ENCODE measurements at places on chromosomes 6 and 20. TPM values are rescaled to one million over a fixed set of nuclear protein-coding genes. Genes with fewer than 3 reads are reported as not detected.

- DNase-seq, result no peak
- H3K27me3 ChIP-seq, result no peaks in the 10 kb centered on the region
Measured at GRCh38 chr6:152221806-152222628, 414.5 kb downstream of the ESR1 start.

DNA sequence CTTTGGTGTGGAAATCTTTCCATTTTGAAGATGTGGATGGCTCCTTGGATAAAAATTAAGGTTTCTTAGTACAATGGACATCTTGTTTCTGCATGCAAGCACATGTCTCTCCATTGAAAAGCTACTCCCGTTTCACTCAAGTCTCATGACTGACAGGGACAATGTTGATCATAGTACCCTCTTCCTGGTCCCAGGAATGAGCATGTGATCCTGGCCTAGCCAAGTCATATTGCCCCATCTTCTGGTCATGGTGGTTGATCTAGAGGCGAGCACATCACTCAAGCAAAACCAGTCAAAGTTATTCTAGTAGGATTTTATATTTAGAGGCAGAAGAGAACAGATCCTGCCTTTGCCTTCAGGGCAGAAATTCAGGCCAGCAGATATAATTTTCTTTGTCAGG, 12.2 kb upstream of the CBLN4 start:
- DNase-seq, result no peak
- no peaks in the 10 kb centered on the region for H3K27me3 ChIP-seq
- no peaks in the 10 kb centered on the region for H3K4me1 ChIP-seq
- no peak overlapping the region for H3K4me3 ChIP-seq
- H3K27ac ChIP-seq, result no peak overlapping the region

DNA sequence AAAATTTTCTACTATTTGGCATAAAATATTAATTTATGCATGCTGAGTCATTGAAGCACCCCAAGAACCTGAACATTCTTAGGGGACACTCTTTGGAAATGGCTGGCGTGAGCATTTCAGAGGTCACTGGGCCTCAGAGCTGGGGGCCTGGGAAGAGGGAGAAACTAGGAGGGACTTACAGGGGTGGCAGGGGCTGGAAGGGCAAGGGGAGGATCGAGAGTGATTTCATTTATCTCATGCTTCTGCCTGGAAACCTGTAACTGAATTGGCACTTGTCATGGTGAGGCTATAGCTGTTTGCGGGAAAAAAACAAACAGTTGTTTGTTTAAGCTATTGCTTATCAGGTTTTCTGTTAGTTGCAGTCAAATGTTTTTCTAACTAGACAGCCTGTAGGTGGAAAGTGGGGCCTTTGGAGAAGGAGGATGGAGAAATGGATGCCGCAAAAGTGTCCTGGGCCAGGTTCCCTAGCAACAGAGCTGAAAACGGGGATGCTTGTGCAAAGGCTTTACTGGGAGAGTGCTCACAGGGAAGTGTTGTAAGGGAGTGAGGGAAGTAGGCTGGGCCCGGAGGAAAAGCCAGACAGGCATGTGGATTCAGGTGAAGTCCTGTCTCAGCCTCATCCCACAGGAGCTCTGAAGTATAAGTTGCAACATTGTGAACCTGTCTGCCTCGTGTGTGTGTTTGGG, 36.4 kb upstream of the KAT14 start:
- no peaks in the 10 kb centered on the region for H3K4me1 ChIP-seq
- H3K4me3 ChIP-seq, result no peak overlapping the region
- no peaks in the 10 kb centered on the region for H3K36me3 ChIP-seq
- H3K27me3 ChIP-seq, result peaks cover 15% of the 10 kb centered on the region

GRCh38 chr6:164419099-164419498, 890.3 kb downstream of the C6orf118 start:
- no peak overlapping the region for H3K4me3 ChIP-seq
- no peaks in the 10 kb centered on the region for H3K4me1 ChIP-seq
- peak; percentile 6 for DNase-seq
- no peak overlapping the region for H3K27ac ChIP-seq
- no peaks in the 10 kb centered on the region for H3K27me3 ChIP-seq

DNA sequence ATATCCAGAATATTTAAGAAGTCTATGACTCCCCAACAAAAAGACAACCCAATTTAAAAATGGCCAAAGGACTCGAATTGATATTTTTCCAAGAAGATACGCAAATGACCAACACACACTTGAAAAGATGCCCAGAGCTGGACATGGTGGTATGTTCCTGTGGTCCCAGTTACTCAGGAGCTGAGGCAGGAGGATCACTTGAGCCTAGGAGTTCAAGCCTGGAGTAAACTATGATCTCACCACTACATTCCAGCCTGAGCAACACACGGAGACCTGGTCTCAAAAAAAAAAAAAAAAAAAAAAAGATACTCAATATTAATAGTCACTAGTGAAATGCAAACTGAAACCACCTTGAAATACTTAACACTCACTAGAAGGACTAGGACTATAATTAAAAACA, 12.2 kb upstream of the ARMC2 start:
- H3K36me3 ChIP-seq, result no peaks in the 10 kb centered on the region
- no peaks in the 10 kb centered on the region for H3K4me1 ChIP-seq
- no peak overlapping the region for H3K27ac ChIP-seq
- H3K27me3 ChIP-seq, result no peaks in the 10 kb centered on the region
- no peak overlapping the region for H3K4me3 ChIP-seq

Gene RIPPLY2
- not detected for polyA plus RNA-seq

DNA sequence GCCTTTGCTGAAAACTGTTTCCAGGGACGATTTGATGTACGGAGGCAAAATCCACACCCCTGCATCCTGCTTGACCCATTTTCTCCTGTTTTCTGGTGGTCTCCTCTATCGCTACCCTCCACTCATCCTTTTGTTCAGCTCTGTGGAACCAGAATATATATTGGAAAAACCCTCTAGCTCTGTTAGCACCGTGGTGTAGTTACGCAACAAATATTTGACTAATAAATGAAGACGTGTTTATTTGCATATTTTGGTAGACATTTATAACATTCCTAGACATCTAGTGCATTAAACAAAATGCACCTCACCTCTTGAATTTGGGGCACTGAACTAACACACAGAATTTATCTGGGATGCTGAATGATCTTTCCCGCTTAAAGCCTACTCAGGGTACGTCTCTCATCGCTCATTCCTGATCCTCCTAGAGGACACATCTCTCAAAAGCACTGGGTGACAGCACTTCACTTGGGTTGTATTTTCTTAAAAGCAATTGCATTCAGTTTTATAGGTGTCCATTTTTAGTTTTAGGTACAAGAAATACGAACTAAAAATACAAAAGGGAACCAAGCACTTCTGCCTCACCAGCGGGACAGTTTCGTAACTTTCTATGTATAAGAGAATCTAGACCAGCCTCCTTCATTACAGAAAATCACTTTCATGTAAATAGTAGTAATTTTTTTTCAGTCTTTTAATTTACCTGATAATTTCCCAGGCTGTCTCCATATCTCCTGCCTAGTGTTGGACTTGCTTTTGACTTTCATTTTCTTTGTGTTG, 59.2 kb downstream of the SNRNP48 start:
- no peaks in the 10 kb centered on the region for H3K36me3 ChIP-seq
- DNase-seq, result no peak
- peaks cover 3% of the 10 kb centered on the region for H3K4me1 ChIP-seq
- no peak overlapping the region for H3K27ac ChIP-seq
- H3K27me3 ChIP-seq, result no peaks in the 10 kb centered on the region

GRCh38 chr6:140773276-140773675, 1359.4 kb upstream of the GJE1 start:
- no peaks in the 10 kb centered on the region for H3K27me3 ChIP-seq
- no peak overlapping the region for H3K4me3 ChIP-seq
- no peaks in the 10 kb centered on the region for H3K36me3 ChIP-seq
- no peak overlapping the region for H3K27ac ChIP-seq

GRCh38 chr6:21501815-21502214, 91.7 kb upstream of the SOX4 start:
- no peaks in the 10 kb centered on the region for H3K27me3 ChIP-seq
- peak; percentile 8 for DNase-seq
- H3K36me3 ChIP-seq, result no peaks in the 10 kb centered on the region
- H3K4me1 ChIP-seq, result no peaks in the 10 kb centered on the region

- peak overlapping the region; percentile 59 for H3K27ac ChIP-seq
- H3K36me3 ChIP-seq, result no peaks in the 10 kb centered on the region
Measured at GRCh38 chr6:16690608-16691142, 70.6 kb downstream of the ATXN1 start.

DNA sequence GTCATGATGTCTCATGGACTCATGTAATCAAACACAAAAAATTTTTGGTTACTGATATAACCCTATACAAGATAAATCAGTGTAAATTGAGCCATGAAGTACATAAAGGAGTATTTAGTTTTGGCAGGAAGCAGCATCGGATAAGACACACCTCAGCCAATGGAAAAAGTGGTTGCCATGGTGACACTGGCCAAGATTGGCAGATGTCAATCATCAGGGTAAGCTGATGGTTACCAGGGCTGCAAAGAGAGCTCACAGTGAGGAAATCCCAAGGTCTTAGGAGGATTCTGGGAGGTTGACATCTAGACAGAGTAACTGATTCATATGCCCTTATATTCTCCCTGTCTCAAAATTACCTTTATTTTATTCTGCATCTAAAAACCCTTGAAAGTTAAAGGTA, 203.8 kb upstream of the PCSK2 start:
- no peak for DNase-seq
- peaks cover 8% of the 10 kb centered on the region for H3K4me1 ChIP-seq
- no peaks in the 10 kb centered on the region for H3K27me3 ChIP-seq
- no peak overlapping the region for H3K27ac ChIP-seq
- H3K36me3 ChIP-seq, result no peaks in the 10 kb centered on the region

GRCh38 chr6:43927532-43928210, 157.7 kb downstream of the VEGFA start:
- no peaks in the 10 kb centered on the region for H3K27me3 ChIP-seq
- no peak overlapping the region for H3K4me3 ChIP-seq
- H3K36me3 ChIP-seq, result no peaks in the 10 kb centered on the region
- H3K27ac ChIP-seq, result peak overlapping the region; percentile 71

- peak within 1 kb of the TSS; percentile 73 for H3K4me3 ChIP-seq
- no peaks in the 10 kb centered on the region for H3K36me3 ChIP-seq
Measured at GRCh38 chr20:43914311-43915210, at the start of gene TOX2. Gene TOX2 (plus strand): TSS chr20:43914852. CDS start chr20:43914892, 40 bp downstream.

DNA sequence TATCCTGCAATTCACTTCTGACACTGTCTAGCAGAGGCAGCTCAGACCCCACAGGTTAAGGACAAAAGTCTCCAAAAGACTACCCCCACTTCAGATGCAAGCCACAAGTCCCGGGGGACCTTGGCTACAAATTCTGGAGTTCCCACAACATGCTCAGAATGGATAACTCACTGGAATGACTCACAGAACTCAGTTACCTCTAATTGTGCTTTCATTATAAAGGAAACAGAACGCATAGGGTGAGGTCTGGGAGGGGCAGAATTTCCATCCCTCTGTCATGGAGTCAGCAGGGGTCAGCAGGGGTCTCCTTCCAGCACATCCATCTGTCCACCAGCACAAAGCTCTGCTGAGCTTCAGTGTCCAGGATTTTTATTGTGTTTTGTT, 184.2 kb downstream of the CDH4 start:
- H3K27ac ChIP-seq, result no peak overlapping the region
- no peak overlapping the region for H3K4me3 ChIP-seq
- H3K36me3 ChIP-seq, result no peaks in the 10 kb centered on the region

Gene SULF2
- 1.1 TPM for polyA plus RNA-seq

DNA sequence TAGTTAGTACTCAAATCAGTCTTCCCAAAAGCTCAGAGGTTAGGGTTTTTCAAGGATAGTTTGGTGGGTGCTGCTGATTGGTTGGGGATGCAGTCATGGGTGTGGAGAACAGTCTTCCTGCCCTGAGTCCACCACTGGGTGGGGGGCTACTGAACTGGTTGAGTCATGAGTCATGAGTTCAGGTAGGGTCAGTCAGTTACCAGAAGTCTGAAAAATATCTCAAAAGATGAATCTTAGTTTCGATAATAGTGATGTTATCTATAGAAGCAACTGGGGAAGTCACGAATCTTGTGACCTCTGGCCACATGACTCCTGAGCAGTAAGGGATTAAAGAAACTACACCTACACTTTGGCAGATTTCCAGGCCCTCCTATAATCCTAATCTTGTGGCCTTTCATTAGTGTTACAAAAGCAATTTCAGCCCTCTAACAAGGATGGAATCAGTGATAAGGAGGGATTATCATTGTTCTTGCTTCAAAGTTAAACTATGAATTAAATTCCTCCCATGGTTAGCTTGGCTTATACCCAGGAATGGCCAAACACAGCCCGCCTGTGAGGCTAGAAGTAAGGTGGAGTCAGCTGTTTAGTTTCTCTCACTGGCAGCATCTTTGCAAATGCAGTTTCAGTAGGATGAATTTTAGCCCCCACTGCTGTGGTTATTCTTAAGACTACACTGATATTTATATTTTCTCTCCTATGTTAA, 33.3 kb upstream of the NKAIN2 start:
- H3K27me3 ChIP-seq, result no peaks in the 10 kb centered on the region
- H3K4me3 ChIP-seq, result no peak overlapping the region
- DNase-seq, result no peak
- no peaks in the 10 kb centered on the region for H3K36me3 ChIP-seq

DNA sequence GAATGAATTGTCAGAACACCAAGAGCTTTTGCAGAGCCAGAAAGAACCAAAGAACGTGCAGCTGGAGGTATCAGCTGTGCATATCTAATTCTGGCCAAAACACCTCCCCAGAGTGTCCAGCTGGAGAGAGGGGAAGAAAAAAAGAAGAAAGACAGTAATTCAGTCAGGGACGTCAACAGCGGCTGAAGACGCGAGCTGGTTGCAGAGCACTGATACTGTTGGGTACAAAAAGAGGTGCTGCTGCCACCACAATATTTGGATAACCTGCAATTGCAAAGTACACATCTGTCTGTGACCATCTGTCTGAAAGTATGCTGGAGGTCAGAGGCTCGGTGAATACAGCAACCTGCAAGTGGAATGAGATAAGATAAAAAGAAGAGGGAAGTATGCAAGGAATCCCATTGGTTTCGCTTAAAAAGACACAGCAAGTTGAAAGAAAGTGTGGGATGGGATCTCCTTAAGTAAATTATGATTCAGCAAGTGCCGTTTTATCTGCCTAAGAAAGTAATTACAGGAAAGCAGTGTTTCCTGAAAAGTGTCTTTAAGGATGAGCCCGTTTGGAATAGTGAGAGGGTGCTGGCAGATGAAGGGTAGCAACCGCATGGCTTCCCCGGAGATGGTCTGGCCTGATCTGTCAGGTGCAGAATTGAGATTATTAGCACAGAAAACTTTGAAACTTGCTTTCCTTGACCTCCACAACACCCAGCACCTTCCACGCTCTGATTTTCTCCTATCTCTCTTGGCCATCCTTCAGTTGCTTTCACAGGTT, 189.9 kb upstream of the PRDM1 start:
- H3K4me1 ChIP-seq, result peaks cover 25% of the 10 kb centered on the region
- H3K4me3 ChIP-seq, result no peak overlapping the region
- no peaks in the 10 kb centered on the region for H3K36me3 ChIP-seq

Gene GLP1R
- polyA plus RNA-seq, result not detected

DNA sequence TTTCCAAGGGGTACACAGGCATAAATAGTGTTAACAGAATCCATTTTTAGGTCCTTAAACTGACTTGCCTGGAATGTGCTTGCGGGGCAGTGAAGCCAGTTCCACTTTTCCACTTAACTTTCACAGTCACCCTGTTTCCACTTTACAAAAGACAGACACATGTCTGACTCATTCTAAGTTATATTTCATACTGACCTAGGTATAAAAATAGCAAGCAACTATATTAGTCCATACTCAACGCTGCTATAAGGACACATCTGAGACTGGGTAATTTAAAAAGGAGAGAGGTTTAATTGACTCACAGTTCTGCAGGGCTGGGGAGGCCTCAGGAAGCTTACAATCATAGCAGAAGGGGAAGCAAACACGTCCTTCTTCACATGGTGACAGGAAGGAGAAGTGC, 88.2 kb downstream of the MTFR2 start:
- no peak for DNase-seq
- H3K4me1 ChIP-seq, result no peaks in the 10 kb centered on the region
- H3K27ac ChIP-seq, result no peak overlapping the region
- 0 out of 2 replicates have a peak, but pooled peaks cover 3% of the 10 kb centered on the region for H3K36me3 ChIP-seq
- H3K4me3 ChIP-seq, result no peak overlapping the region

Gene ADTRP
- polyA plus RNA-seq, result 2.6 TPM
